ENCODE measurements at places on chromosomes 12 and 14. TPM values are rescaled to one million over a fixed set of nuclear protein-coding genes. Genes with fewer than 3 reads are reported as not detected.

The GUCY2C gene
- not detected for total RNA-seq

The HIP1R gene
- total RNA-seq = 143 TPM

The ASB2 gene
- total RNA-seq = 0.58 TPM

The POTEG gene
- not detected for total RNA-seq

The GLIPR1L2 gene
- total RNA-seq = not detected

DNA sequence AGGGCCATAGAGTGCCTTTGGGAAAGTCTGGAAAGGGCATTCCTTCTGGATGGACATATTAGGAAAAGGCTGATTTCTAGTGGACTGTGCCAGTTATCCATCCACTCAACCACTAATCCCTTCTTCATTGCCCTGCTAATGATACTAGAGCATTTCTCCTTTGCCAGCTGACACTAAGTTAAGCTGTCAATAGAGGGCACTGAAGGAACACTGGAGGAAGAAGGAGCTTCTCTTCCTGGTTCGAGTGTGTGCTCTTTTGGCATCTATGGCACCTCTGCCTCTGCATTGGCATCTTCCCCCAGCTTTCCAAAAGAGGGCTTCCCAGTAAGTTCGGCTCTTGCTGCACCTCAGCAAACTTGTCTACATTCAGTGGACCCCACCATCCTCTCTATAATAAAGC lies 165.4 kb downstream of the DERA start:
- no peak for DNase-seq

DNA sequence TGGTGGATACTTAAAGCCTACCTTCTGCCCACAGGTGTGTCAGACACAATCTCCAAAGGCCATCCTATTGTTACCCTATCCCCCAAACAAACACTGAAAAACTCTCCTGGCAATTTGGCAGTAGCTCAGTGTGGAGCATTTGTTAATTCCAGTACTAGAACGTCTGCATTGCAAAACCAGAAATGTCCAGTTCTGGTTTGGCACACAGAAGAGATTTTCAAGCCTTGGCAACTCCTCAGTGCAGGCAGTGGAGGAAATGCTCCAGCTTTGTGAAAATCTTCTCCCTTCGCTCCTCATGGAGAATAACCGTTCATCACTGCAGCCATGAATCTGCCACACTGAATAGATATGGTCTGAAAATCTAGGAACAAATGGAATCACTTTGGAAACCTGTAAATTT lies 5.3 kb upstream of the SOCS2 start:
- DNase-seq = no peak

- DNase-seq = no peak
These were observed 11.2 kb downstream of the LLPH start for GRCh38 chr12:66119229-66119869.

DNA sequence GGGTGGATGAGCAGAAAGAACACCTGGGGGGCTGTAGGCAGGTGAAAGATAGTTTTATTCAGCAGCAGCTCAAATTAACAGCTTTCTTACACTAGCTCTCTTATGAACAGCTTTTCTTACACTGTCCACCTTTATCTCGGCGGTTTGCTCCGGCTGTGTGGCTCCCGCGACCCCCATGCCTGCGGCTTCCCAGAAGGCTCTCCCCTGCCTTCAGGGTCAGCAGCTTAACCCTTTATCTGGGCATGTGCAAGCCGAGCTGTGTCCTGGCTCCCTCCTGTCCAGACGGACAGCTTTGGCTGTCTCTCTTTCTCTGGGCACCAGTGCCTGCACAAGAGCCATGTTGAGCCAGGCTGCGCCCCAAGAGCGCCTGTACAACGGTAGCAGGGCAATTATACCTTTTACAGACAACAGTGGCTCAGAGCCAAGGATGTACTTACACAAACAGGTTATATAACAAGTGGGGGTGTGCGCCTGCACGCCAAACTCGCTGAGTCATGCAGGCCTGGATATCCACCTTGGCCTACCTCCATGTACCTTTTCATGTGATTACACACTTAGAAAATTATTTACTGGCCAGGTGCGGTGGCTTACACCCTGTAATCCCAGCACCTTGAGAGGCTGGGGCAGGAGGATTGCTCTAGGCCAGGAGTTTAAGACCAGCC lies 28.5 kb upstream of the KLHL42 start:
- DNase-seq = no peak

DNA sequence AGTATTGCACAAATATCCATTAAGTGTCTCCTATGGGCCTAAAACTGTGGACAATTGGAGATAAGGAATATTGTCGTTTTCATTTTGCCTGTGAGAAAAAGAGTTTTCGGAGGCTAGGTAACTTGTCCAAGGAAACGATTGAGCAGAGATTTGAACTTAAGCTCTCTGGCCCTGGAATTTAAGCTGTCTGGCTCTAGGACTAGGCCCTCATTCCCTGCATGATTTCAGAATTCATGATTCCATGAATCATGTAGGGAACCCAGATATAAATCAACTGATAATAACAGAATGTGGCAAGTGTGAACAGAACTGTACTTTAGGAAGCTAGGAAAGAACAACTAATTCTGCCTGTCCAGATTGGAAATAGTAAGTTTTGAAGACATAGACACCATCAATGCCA lies 940.9 kb downstream of the DIO2 start:
- no peak for DNase-seq

GRCh38 chr12:26699237-26699636 lies 133.8 kb downstream of the ITPR2 start:
- no peak for DNase-seq

DNA sequence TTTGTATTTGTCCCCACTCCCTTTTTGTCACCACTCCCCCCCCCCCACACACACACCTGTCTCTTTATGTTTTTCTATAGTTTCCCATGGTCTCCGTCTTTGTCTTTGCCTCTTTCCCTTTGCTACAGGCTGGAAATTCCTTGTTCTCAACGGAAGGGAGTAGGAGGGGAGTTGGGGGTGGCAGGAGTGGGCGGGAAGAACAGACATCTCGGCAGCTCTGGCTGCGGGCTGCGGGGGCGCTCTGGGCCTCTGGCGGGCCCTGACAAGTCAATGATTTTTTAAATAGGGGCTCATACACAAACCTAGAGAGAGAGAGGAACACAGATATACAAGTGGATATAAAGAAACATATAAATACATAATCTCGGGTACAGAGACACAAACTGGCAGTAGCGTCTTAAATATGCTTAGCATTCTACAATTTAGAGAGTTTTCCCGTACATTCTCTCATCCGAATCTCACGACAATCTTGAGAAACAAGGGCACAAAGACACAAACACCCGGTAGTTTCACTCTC lies 2.4 kb upstream of the NAB2 start:
- no peak for DNase-seq

GRCh38 chr12:129328235-129328634 lies 475.0 kb downstream of the GLT1D1 start:
- no peak for DNase-seq

DNA sequence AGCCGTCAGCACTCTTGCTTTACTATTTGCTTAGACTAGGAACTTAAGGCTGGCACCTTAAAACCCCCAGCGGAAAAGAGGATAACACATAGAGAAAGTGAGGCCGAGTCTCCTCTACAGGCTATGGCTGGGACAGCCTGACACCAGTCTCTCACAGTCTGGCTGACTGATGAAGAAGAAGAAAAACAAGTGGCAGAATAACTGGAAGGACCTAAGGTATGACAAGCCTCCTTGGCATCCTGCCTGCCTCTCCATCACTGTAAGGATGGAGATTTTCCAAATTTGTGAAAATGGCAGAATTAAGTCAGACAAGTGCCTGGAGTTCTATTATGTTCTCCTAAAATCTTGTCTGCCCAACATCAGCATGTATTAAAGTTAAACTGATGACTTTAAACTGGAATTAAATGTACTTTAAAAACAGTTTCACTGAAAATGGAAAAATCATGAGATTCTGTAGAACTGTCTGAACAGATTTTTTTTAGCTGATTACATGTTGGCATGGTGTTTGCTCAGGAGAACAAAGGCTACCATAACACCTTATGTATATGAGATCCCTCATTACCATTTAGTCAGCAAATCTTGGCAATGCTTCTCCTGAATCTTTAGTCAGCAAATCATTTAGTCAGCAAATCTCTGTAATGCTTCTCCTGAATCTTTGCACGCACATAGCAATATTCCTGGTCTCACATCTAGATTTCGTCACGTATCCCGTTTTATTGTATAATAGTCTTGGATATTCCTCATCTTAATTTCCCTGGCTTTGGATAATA lies 140.3 kb upstream of the AEBP2 start:
- no peak for DNase-seq

GRCh38 chr12:106767206-106767605 lies 7.3 kb upstream of the RIC8B start:
- DNase-seq = no peak

- no peak for DNase-seq
These were observed 5.3 kb upstream of the PPP1R1A start for GRCh38 chr12:54593725-54594124.

DNA sequence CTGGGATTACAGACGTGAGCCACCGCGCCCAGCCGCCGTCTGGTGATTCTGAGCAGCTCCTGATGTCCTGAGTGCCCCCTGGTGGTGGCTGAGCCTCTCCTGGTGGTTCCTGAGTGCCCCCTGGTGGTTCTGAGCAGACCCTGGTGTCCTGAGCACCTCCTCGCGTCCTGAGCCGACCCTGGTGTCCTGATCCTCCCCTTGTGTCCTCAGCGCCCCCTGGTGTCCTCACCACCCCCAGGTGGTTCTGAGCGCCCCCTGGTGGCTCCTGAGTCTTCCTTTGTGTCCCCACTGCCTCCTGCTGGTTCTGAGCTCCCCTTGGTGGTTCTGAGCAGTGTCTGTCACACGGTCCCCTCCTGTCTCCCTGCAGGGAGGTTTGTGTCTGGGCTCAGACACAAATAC lies 1304.9 kb downstream of the TMEM121 start:
- no peak for DNase-seq

GRCh38 chr12:98369581-98369980 lies 145.8 kb upstream of the TMPO start:
- DNase-seq = no peak

GRCh38 chr14:91047174-91047753 lies 13.2 kb downstream of the RPS6KA5 start:
- no peak for DNase-seq

GRCh38 chr14:89765346-89765745 lies 189.2 kb downstream of the EFCAB11 start:
- no peak for DNase-seq

DNA sequence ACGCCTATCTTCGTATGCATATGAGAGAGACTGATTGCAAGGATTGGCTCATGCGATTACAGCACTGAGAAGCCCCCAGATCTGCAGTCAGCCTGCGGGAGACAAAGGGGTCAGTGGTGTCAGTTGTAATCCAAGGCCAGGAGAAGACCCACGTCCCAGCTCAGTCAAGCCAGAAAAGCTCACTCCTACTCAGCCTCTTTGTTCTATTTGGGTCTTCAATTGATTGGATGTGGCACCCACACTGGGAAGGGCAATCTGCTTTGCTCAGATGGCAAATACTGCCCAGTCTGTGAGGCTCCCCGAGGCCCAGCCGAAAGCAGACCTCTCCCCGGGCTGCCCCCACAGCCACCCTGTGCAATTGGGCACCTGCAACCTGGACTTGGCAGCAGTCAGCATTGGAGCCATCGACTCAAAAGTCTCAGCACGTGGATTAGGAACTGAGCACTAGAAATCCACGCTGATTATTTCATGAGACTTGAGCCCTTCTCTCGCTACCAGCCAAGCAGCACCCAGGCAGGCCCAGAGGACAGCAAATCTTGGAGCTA lies 39.6 kb upstream of the TMEM179 start:
- no peak for DNase-seq

Measured in glomerular endothelial cell (primary cell).